Hematopoietic multipotent progenitor cell treated with erythropoietin and hydrocortisone succinate and interleukin-3 and kit ligand, for 8 days (in vitro differentiated cells): ENCODE measurements at places on chromosomes 2 and 18.
A peak's percentile ranks its signal among the peaks of the same experiment; 100 is the strongest.

DNA sequence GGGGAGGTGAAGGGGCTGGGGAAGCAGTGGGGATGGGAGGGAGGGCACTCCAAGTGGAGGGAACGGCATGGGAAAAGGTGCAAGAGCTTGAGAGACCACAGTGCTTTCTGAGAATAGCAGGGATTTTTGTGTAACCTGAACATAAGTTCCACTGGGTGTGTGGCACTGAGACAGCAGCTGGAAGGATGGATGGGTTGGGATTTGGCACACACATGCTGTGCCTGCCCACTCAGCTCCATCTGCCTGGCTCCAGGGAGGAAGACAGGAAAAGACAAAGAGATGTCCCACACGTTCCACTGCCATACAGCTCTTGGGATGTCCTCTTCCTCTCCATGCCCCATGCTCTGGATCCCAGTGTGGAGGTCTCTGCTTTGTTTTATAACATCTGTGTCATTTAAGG is 114.1 kb upstream of the TEX51 start:
- no peak for DNase-seq

- no peak for DNase-seq
Measured at GRCh38 chr18:46538376-46538775, 118.6 kb downstream of the LOXHD1 start.

DNA sequence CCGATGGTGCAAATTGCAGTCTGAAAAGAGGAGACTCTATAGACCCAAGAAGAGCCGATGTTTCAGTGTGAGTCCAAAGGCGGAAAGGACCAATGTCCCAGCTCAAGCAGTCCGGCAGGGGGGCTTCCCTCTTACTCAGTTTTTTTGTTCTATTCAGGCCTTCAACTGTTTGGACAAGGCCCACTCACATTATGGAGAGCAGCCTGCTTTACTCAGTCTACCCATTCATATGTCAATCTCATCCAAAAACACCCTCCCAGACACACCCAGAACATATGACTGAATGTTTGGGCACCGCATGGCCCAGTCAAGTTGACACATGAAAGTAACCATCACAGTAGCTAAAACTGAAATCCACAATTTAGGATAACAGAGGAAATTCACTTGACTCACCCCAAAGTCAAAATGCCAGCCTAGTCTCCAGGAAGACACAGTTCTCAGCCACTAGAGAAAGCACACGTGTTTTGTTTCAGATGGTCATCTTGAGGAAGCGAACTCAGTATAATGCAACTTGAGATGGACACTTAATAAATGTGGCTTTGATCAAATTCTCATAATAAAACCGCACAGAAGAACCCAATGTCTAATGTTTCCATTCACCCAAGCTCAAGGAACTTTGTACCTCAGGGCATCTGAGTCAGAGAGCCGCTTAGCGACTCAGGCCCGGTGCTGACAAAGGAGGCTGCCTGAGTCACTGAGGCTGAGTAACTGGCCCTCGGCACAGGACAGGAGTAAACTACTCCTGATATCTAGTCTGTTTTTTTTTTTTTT is 2.4 kb downstream of the FHL2 start:
- peak; percentile 82 for DNase-seq

DNA sequence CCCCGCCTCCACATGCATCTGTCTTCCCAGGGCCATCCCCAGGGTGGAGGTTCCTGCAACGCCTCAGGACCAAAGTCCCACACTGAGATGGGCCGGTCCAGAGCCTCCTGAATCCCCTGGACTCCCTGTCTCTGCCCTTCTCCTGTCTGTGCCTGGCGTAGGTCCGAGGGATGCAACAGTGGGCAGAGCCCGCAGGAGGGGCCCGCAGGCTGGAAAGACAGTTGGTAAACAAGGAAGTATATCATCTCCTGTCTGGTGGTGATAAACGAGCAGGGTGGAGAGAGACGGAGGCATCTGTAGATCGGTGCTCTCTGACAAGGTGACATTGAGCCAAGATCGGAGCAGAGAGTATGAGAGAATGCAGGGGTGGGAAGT is 72.6 kb upstream of the RAB6C start:
- peak; percentile 85 for DNase-seq

DNA sequence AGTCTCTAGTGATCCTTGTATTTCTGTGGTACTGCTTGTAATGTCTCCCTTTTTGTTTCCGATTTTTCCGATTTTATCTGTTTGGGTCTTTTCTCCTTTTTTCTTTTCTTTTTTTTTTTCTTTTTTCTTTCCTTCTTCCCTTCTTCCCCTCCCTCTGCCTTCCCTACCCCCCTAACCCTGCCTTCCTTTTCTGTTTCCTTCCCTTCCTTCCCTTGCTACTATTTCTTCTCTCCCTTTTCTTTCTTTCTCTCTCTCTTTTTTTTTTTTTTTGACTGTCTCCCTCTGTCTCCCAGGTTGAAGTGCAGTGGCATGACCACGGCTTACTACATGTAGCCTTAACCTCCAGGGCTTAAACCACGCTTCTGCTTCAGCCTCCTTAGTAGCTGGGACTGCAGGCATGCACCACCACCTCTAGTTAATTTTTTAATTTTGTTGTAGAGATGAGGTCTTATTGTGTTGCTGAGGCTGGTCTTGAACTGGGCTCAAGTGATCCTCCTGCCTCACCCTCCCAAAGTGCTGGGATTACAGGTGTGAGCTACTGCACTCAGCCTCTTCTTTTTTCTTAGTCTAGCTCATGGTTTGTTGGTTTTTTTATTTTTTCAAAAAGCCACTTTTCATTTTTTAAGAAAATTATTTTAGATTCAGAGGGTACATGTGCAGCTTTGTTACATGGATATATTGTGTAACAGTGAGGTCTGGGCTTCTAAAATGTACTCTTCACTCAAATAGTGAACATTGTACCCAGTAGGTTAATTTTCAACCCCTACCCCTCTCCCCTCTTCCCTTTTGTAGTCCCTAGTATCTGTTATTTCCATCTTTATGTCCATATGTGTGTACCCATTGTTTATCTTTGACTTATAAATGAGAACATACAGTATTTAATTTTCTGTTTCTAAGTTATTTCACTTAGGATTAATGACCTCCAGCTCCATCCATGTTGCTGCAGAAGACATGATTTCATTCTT is 24.7 kb downstream of the CCDC138 start:
- DNase-seq = no peak

DNA sequence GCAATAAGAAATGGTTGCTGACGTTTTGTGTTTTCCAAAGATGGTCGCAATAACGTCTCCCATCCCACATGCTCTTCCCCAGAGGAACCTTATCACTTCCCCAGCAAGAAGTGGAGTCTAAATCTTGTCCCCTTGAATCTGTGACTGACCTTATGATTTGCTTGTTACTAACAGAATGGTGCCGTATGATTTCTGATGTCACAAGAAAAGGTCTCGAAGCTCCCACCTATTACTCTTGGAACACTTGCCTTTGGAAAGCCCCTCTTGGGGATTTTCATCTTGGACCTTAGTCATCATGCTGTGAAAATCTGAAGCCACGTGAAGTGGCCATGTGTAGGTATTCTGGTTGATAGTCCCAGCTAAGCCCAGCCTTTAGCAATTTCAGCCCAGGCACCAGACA is 86.2 kb upstream of the GLS start:
- DNase-seq = no peak

GRCh38 chr2:222792001-222792611 is 68.7 kb upstream of the ACSL3 start:
- no peak for DNase-seq

- no peak for DNase-seq
Measured at GRCh38 chr2:201931951-201932350, 101.7 kb upstream of the FZD7 start.

- DNase-seq = no peak
Measured at GRCh38 chr18:5159080-5159479, 38.0 kb downstream of the AKAIN1 start.
